ENCODE measurements at places on chromosomes 3 and 15.
A peak's percentile ranks its signal among the peaks of the same experiment; 100 is the strongest.

DNA sequence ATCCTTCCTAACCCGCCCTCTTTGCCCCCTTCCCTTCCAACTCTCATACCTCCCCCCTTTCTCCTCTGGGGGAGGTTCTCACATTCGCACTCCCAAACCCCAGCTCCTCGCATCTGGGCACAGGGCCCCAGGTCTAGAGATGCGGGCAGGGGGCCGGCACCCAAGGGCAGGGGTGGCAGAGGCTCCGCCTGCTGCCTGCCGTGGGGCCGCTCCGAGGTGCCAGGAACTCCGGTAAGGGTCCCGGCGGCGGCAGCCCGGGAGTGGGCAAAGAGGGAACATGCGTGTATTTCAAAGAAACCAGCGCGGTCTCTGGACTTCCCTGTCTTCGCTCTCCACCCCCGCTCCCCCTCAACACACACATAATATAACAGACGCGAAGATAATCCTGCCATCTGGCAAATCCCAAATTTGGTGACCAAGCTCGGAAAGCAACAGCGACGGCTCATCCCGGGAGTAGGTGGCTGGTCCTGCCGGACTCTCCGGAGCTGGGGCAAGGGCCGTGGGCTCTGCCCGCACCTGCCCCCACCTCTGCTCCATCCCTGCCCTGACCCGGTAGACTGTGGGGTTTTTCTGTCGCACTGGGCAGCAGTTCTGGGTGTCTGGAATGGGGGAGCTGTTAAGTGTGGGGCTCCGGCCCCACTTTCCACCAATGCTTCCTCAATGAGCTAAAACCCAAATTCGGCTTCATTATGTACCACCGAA, 31.0 kb downstream of the NR2F2 start:
- no peak for DNase-seq

GRCh38 chr3:5690904-5691532, 503.5 kb downstream of the EDEM1 start:
- no peak for DNase-seq

DNA sequence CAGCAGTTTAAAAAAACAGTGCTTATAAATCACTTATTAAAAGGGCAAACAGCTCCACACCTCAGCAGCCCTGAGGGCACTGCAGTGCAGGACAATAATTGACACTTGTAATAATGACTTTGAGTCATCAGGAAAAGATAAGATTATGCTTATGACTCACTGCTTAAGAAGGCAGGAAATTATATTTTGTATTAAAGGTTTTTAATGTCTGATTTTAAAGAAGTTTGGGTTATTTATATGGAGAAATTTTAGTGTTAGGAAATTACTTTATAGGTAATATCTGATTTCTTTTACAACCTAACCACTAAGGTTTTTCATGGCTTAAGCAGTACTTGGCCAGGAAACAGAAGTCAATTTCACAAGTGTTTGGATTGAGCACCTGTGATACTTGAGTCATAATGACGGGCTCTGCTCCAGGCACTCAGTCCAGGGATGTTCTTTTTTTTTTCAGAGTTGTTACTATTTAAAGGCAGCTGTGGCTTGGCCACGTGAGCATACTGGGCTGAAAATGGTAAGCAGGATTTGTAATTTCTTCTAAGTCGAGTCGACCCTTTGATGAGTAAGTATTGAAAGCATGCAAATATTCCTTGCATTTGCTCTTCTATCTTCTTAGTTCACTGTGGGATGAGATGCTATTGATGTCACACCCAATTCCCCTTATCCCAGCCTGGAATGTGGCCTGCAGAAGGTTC, 21.6 kb upstream of the SLC6A20 start:
- peak; percentile 86 for DNase-seq

GRCh38 chr3:46283881-46284450, 41.7 kb downstream of the CCR3 start:
- DNase-seq: no peak

- no peak for DNase-seq
These were observed 13.7 kb upstream of the DPH6 start for GRCh38 chr15:35559683-35560082.

DNA sequence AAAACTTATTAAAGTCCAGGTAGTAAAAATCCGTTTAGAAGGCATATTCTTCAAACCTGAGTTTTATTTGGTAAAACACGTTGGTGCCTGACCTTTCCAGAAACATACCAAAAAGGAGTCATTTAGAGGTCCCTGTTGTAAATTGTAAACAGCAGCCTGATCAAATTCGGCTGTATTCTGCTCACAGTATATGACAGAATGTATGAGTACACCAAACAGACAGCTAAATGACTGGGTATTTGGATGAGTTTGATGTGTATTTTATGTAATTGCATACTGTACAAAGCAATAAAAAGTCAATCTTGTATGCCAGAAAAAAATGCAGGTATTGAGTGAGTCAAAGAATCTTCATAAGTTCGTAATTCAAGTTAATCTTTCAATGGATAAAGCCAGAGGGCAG, 330.4 kb downstream of the RBMS3 start:
- DNase-seq: no peak

DNA sequence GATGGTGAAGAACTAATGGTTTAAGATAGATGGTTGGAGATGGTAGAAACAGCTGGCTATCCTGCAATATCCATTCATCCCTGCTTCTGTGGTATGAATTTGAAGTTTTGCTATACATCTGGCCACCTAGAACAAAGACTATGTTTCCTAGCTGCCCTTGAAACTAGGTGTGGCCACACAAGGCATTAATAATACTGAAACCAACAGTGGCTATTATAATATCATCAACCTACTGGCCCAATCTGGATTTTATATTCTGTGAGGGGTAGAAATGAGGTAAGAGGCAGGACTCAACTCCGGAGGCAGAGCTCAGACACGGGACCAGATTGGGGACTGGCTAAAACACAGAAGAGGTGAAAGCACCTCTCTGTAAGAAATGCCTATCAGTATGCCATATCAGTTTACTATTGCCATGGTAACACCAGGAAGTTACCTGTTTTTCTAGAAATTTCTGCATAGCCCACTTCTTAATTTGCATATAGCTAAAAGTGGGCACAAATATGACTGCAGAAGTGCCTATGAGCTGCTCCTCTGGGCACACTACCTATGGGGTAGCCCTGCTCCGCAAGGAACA, 8.4 kb downstream of the IFT80 start:
- no peak for DNase-seq

DNA sequence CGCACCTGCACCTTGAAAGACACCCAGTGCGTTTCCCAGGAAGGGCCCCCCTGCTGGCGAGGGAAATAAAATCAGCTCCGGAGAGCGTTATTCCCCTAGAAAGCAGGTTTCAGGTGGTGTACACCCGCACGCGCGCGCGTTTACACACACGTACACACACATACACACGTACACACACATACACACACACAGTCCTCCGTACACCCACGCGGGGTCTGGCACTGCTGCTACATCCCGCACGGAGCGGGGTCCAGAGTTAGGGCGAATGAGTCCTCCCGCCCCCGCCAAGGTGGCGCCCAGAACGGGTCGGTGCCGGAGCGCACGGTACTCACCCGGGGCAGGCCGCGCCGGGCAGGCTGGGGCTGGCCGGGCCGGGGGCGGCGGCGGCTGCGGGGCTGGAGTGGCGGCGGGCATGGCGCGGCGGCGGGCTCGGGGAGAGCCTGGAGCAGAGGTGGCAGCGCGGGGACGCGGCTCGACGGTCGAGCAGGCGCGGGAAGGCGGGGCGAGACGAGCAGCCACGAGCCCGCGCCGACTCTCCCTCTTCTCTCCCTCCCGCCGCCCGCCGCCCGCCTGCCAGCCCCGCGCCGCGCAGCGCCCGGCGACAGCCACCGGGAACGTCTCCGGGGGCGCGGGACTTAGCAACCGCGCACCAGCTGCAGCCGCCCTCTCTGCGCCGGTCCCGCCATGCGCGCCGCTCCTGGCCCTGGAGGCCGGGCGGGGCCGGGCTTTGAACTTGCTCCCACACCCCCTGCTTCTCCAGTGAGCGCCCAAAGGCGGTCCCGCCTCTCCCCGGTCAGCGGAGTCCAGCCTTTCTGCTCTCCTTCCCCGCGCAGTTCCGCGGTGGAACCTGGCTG, at the start of gene DCLK3:
TSS of gene DCLK3 (minus strand) at position 704 of the 854 bp plus-strand sequence. CDS start at position 414, 290 bp downstream.
- DNase-seq: no peak

DNA sequence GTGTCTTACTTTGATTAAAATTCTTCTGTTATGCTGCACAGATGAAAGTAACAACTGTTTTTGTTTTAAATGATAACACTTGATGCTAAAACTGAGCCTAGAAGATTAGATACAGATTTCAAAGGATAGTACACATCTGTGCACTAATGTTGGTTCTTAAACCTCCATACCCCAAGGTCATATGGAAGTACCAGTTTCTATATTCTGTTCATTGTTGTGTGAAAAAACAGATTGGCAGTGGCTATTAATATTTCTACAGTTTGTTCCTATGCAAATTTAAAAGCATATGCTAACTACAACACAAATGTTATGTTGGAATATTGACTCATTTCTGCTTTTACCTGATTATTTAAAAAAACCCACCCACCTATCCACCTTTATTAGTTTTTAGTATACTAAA, 32.0 kb upstream of the GBE1 start:
- DNase-seq: no peak

DNA sequence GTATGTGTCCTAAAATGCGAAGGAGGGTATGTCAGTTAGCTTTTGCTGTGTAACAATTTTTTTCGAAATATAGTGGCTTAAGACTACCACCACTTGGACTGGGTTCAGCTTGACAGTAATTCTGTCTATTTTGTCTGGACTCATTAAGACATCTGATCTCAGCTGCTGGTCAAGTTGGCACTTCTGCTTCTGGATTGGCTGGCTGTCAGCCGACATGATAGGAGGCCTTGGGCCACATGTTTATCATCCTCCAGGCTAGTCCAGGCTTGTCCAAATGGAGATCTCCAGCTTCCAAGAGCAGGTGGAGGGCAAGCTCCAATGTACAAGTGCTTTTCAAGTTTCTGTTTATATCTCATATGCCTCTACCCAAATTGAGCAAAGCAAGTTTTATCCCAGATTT, 95.9 kb downstream of the GALK2 start:
- DNase-seq: no peak

DNA sequence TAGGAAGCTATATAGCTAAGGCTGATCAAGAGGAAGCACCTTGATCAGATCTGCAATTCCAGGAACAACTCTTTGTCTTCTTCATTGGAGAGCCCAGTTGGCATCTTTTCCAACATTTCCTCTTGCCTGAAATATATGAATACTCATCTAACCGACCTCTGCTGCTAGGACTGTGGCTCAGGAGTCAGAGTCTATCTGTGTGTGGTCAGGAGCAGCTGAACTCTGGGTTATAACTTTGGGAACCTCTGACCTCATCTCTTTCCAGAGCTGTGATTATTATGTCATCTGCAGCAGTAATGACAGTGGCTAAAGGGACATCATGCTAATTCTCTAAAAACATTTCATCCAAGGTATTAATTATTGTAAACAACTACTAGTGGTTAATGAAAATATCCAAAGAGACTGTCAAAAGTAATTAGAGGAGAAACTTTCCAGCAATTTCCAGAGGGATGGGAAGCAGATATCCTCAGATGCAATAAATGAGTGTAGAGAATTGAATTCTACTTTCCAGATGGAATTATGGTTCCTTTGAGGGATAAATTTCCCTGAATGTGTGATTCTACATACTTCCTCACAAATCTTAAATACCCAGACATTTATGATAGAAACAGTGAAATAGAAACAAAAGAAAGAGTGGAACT, 11.5 kb upstream of the SPINK8 start:
- DNase-seq: no peak

- DNase-seq: peak; percentile 80
These were observed 26.1 kb upstream of the KBTBD8 start for GRCh38 chr3:66971891-66972551.

- no peak for DNase-seq
These were observed 7.2 kb downstream of the MAP6D1 start for GRCh38 chr3:183818041-183818620.

DNA sequence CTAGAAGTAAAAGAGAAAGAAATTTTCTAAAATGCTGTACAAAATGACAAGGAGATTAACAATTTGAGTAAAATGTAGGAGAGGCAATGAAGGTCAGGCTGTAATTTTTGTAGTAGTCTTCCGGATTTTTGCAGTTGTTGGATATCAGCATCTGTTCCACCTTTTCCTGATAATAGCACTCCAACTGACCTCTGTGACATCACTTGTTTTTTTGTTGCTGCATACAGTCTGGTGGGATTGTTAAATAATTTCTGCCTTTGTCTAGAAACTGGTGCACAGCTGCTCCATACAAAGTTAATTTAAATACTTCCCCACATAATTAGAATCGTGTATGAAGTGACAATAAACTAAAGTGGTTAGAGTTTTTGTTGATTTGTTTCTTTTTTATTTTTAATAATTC, 731.4 kb downstream of the PLOD2 start:
- DNase-seq: no peak

All from brain microvascular endothelial cell (primary cell).